ENCODE measurements at places on chromosomes 13 and 19.

DNA sequence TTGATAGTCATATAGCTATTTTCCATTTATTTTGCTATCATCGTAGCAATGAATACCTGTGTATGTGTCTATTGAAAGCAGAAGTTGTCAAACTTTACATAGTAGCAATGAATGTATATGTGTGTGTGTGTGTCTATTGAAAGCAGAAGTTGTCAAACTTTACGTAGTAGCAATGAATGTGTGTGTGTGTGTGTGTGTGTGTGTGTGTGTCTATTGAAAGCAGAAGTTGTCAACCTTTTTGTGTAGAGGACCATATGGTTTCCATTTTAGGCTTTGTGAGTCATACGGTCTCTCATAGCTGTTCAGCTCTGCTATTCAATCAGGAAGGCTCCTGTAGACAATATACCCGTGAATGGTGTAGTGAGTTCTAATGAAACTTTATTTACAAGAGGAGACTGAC, 20.8 kb downstream of the NLRP4 start:
- DNase-seq, result no peak

DNA sequence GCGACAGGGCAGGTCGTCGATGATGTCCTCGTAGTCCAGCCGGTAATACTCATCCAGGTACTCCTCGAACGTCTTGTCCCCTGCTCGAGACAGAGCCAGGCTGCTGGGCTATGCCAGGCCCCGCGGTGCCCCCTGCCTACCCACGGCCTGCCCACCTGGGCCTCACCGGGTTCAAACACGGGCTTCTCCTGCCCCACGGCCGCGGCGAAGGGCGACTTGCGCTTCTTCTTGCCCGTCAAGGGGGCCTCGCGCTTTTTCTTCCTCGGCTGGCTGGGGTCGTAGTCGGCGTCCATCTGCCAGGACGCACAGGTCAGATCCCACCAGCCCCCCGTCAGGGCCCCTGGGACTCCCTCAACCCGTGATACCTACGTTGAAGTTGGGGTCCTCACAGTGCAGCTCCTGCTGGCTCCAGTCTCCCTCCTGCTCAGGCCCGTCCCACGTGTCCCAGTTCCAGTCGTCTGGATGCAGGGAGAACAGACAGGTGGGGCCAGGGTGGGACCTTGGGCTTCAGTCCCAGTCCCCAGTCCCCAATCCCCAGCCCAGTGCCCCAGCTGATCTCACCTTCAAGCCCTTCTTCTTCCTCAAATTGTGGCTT, 8.1 kb downstream of the KRI1 start:
- no peak for DNase-seq

- no peak for DNase-seq
Measured at GRCh38 chr13:29964181-29964845, 113.9 kb upstream of the UBL3 start.

DNA sequence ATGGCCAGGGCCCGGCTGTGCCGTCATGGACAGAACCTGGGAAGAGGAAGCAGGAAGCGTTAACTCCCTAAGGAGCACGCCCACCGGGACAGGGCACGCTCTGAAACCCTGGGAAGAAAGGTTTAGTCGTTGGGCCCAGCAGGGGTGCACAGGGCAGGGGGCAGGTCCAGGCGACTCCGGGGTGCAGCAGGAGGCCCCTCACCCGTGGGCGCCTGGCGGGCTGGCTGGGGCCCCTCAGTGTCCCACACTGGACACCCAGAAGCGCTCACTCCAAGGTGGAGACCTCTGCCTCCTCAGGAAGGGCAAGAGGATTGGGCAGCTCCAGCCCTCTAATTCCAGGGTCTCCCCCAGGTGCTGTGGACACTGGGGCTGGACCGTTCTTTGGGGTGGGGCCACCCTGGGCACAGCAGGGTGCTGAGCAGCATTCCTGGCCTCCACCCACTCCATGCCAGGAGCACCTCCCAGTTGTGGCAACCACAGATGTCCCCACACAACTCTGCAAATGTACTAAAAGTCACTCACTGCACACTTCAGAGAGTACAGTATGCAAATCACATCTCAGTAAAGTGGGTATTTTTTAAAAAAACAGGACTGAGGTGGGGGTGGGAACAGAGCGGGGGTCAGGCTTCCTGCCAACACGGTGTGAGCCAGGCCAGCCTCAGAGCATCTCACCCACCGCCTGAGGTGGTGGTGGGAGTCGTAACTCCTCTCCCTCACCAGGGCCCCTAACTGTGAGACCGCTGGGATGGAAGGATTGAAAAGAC, 35.2 kb downstream of the PIP5K1C start:
- no peak for DNase-seq

- no peak for DNase-seq
Measured at GRCh38 chr19:38801359-38802095, 11.2 kb downstream of the LGALS4 start.

DNA sequence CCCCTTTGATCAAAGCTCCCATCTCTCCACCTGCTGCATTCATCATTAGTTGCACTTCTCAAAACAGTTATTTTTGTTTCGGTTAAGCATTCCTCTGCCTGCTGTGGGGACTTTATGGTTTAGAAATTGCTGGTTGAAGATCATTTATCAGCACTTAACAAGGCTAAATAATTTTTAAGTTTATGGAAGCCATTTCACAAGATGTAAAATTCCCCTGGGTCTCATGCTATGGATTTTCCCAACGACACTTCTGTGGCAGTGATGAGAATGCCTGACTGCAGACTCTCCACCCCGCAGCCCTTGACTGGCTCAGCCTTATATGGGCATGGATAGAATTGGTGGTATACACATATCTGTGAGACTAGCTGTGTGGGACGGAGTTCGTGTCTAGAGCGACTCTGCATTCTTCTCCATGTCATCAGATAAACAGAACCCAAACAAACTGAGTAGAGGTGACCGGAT, 52.8 kb downstream of the COL4A2 start:
- no peak for DNase-seq

- no peak for DNase-seq
Measured at GRCh38 chr13:72541674-72542073, 185.8 kb downstream of the MZT1 start.

DNA sequence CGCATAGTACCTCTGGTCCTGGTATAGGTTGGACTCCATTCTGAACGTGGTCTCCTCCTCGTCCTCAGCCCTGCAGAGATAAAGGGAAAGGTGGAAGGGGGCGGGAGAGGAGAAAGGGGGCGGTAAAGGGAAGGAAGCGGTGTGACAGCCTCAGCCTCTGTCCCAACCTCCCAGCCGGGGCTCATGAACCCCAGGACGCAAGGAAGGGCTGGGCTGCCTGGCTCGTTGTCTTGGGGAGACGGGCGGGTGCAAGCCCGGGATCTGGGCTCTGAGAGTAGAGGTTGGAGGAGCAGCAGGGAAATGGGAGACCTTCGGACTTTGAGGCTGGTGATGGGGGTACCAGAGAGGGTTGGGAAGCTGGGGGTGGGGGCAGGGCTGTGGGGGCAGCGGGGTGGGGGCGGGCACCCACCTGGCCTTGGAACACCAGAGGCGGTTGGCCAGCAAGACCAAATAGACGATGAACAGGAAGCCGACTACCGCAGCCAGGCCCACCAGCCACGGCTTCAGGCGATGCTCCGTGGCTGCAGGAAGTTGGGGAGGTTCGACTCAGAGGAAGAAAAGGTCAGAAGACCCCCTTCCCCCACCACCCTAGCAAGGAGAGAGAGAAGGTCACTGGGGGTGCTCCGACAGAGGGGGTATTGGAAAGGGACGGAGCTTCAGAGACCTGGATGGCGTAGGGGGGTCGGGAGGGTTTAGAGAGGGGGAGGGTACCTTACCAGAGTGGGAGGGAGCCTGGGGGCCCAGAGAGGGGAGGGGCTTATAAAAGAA, 1.7 kb downstream of the SMIM24 start:
- no peak for DNase-seq

GRCh38 chr19:34274284-34274826, 20.0 kb downstream of the GARRE1 start:
- no peak for DNase-seq

GRCh38 chr13:114029866-114030625, 56.2 kb upstream of the C13orf46 start:
- DNase-seq, result no peak

- no peak for DNase-seq
Measured at GRCh38 chr13:91162180-91162579, 185.3 kb upstream of the MIR17HG start.

GRCh38 chr13:95926231-95926630, 127.0 kb downstream of the UGGT2 start:
- DNase-seq, result no peak

DNA sequence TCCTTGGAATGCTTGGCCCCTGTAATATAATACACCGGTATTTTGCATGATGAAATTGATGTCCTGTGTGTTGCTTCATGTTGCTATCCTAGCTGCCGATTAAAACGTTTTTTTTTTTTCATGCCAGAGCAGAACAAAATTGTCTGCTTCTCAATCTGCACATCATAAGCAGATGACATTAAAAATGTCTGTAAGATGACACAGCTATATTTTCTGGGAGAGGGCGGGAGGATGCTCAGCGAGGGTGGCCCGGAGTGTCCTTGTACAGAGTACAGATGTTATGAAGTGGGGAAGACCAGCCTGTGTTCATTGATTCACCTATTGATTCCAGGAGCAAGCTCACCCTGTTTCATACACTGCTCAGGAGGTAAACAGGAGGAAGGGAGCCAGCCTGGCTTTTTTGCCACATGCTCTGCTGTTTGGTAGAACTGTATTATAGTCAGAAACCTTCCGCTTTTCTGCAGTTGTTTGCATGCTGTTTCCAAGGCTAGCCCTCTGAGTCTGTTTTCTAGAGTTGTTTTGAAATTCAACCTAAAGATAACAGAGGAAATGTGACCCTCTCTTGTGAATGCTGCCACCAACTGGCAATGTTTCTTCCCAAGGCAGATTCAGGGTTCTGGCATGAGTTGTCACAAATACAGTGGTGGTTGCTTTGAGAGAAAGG, 4.7 kb upstream of the IRS2 start:
- DNase-seq, result no peak

DNA sequence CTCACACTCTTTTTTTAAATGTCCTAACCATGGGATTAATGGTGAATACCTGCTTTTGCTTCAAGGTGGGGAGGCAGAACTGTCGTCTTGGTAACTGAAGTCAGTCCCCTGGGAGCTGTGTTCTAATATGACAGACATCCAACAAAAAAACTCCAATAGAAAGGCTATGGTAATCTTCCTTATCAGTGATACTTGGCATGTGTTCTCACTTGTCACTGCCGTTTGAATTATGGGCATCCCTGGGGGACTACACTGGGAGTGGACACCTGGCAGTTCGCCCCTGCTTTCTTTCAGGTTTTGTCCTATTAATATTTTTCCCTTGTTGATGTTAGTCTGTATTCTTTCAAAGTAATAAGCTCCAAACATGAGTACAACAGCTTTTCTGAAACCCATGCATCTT, 252.6 kb downstream of the SLITRK5 start:
- DNase-seq, result no peak

- DNase-seq, result no peak
Measured at GRCh38 chr13:108980237-108980636, 350.8 kb downstream of the MYO16 start.

DNA sequence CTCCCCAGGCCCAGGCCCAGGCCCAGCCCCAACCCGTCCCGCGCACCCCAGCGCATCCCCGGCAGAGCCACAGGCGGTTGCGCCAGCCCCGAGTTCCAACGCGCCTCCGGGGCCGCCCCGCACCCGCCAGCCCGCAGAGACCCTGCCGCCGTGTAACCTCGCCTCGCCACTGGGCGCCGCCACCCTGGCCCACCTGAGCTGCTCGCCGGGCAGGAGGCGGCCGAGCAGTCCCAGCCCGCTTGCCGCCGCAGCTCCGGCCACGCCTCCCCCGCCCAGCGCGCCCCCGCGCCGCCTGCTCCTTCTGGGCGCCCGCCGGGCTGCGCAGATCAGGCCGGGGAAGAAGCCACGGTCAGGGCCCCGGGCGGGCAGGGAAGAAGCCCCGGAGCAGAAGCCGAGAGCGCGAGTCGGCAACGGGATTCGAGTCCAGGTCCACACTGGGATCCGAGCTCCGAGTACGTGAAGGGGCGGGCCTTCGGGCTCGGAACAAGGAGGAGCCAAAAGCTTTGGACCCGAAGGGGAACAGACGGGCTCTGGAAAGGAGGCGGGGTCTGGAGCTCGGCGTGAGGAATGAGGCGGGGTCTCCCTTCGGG, at the start of gene MBOAT7:
MBOAT7 (minus strand) TSS at position 436 of the 590 bp plus-strand sequence. CDS start 1,072 bp downstream, outside the sequence.
- no peak for DNase-seq

GRCh38 chr13:110993788-110994187, 78.9 kb upstream of the ANKRD10 start:
- DNase-seq, result no peak

DNA sequence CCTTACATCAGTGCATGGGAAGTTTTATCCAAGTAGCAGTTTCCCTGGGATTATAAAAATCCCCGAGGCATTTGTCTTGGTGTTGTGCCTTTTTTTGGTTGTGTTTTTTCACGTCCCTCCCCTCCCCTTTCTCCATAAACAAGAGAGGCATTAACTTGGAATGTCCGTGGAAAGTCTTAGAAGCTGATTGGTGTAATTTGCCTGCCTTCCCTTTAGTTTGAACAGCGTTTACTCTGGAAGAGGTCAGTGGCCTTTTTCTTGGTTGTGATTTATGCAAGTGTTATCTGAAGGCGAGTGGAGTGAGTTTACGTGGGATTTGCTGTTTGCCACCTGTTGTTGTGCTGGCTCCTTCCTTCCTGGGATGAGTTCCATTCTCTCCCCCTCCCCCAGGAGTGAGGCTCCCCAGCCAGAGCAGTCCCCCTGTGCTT, 7.2 kb downstream of the ACTN4 start:
- no peak for DNase-seq

GRCh38 chr13:76683854-76684253, 202.4 kb downstream of the KCTD12 start:
- DNase-seq, result no peak

GRCh38 chr13:100244431-100244830, 155.5 kb downstream of the PCCA start:
- no peak for DNase-seq

GRCh38 chr13:86830046-86830445, 841.1 kb upstream of the SLITRK5 start:
- no peak for DNase-seq

DNA sequence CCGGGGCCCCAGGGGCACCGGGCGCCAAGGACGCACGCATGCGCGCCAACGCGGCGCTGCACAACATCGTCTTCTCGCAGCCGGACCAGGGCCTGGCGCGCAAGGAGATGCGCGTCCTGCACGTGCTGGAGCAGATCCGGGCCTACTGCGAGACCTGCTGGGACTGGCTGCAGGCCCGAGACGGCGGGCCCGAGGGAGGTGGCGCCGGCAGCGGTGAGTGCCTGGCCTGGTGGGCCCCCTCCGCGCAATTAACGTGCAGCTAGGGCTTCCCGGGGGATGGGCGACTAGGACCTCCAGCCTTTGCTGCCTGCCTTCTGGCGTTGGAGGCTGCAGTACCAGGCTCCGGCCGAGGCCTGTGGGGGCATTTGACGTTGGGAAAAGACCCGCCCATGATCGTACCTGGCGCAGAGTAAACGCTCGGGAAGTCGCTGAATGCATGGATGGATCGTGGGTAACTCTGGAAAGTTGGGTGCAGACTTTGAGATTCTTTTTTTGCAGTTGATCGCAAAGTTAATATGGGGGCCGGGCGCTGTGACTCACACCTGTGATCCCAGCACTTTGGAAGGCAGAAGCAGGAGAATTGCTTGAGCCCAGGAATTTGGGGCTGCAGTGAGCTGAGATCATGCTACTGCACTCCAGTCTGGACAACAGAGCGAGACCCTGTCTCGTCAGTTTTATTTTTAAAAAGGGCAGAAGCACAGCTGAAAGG, 7.3 kb downstream of the APC2 start:
- DNase-seq, result no peak
